Stimulated activated CD4-positive, alpha-beta T cell treated with anti-CD3 and anti-CD28 coated beads, Interleukin-1b, Interleukin-23, amount 100 ng/mL, for 48 hours (primary cell): ENCODE measurements at places on chromosomes 2 and 18.

DNA sequence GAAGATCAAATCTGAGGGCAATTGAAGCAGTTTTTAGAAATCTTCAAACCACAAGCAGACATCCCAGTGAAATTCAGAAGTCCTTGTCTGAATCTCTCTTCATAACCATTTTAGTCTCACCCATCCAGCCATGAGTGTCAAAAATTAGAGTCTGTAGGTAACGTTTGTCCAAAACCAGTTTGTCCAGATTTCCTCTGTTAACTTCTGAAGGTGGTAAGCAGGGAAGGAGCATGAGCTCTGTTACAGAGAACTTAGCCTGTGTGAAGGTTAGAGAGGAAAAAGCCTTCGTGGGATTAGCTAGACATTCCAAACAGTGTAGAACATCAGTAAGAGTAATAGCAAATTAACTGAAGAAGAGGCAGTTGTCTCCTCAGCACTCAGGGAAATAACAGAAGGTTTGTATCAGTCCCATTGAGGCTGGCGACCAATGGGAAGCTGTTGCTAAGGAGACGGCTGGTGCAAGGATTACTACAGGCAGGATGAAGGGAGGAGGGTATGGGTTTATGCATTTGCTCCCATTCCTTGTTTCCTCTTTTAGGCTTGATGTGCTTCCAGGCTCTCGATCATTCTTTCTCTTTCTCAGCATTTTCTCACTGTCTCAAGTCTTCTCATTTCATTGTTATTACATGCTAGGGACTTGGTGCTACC, 8.7 kb upstream of the GPR155 start:
- no peak for DNase-seq

GRCh38 chr2:218230882-218231281, 13.9 kb downstream of the ARPC2 start:
- DNase-seq: peak; percentile 55

DNA sequence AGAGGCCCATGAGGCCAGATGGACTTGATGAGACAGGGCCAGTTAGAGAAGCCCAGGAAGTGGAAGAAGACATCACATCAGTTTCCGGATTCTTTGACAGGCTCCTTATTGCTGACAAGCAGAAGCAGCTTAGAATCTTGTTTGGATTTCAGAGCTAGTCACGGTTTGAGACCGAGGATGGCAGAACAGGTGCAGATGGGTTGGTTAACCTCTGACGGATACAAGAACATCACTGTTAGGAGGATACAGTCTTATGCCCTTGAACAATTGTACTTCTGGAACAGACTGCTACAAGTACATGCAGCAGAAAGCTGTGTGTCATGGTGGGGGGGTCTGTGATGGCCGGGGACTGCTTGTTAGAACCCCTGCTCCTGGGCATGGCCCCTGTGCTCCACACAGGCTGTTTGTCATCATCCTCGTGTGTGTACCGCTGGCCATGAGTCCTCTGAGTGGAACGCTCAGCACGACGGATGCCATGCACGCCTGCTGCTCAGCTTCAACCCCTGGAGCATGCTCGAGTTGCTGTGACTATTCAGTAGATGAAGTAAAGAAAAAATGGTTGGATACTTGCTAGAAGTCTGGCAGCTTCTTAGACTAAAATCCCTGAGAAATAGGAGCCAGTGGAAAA, 217.7 kb downstream of the SH3RF3 start:
- DNase-seq: no peak

GRCh38 chr2:172179045-172179701, 76.5 kb upstream of the DLX2 start:
- DNase-seq: peak; percentile 13

DNA sequence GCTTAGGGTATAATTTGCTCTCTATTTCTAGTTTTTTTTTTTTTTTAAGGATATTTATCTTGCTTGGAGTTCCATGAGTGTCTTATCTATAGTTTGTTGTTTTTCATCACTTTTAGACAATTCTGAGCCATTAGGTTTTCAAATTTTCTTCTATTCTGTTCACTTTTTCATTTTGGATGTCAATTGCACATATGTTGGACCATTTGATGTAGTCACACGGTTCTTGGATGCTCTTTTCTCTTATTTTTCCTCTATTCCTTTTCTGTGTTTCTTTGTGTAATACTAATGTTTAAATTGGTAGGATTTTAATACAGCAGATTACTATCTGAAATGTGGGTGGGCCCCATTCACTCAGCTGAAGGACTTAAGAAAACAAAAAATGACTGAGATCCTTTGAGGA, 292.6 kb downstream of the CALCRL start:
- no peak for DNase-seq

- no peak for DNase-seq
Measured at GRCh38 chr2:167652401-167652800, 595.0 kb downstream of the STK39 start.

DNA sequence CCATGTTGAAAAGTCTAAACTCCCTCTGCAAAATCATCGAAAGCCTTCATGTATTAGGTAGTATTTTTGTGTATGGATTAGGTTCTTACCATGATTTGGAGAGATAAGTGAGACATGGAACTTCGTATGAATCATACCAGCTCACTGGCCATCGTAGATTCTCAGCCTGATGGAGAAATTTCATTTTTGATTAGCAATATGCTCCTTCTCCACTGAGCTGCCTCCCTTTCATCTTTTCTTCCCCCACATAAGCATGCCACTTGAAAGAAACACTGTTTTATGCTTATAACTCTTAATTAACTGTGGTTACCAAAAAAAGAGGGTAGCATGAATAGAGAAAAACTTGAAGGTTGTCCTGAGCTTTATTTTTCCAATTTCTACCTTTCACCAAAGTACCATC, 111.9 kb downstream of the NCK2 start:
- DNase-seq: no peak

DNA sequence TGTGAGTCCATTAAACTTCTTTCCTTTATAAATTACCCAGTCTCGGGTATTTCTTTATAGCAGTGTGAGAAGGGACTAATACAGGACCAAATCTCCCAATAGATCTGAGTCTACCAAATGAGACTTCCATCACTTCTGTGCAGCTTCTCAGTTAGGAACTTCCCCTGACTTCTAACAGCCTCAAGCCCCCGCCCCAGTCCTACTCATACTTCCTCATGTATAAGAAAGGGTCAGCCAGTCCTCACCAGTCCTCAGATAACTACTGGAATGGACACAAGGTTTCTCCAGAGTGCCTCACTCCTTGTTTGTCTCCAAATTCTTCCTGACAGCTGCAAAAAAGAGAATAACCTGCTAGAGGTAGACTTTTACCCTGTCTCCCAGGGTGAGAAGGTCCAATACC, 19.5 kb downstream of the TTC32 start:
- DNase-seq: no peak

- DNase-seq: no peak
Measured at GRCh38 chr2:71597756-71598155, 144.4 kb downstream of the DYSF start.

GRCh38 chr2:96527286-96528005, 9.1 kb upstream of the ARID5A start:
- DNase-seq: peak; percentile 79

GRCh38 chr2:168427451-168427850, 28.6 kb upstream of the CERS6 start:
- no peak for DNase-seq

DNA sequence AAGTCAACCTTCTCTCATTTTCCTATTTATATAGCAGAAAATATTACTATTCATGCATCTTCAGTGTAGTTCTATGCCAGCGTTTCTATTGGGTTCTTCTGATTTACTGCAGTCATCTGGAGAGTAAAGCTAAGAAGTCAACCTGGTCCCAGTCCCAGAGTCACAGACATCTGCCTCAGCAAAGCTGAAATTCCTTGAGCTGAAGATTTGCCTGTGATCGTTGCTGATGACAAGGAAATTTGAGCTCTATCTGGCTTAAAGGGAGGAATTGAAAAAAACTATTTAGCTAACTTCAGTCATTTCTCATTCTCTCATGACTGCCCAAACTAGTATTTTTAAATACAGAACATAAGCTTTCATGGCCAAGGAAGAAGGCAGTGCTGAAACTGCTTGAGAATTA, 45.7 kb downstream of the RND3 start:
- no peak for DNase-seq

GRCh38 chr2:197713271-197713670, 8.1 kb downstream of the MARS2 start:
- no peak for DNase-seq

GRCh38 chr18:71045331-71046065, 756.7 kb downstream of the SOCS6 start:
- DNase-seq: no peak

GRCh38 chr2:197875763-197876162, 71.4 kb downstream of the PLCL1 start:
- DNase-seq: no peak

DNA sequence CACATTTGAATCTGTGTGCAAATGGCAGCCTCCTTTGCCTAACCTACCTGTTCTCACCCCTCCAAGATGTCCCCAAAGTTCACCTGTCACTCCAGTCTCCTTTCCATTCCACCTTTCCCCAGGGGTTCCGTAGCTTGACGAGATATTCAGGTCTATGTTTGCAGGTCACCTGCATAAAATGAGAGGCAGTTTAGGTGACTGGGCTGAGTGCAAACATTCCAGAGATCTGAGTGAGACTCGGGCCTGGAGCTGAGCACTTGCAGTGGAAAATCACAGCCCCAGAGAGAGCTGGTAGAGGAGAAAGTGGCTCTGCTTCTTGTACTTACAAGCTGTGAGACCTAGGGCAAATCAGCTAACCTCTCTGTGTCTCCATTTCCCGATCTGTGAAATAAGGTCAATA, 20.1 kb downstream of the CAPN14 start:
- DNase-seq: no peak

DNA sequence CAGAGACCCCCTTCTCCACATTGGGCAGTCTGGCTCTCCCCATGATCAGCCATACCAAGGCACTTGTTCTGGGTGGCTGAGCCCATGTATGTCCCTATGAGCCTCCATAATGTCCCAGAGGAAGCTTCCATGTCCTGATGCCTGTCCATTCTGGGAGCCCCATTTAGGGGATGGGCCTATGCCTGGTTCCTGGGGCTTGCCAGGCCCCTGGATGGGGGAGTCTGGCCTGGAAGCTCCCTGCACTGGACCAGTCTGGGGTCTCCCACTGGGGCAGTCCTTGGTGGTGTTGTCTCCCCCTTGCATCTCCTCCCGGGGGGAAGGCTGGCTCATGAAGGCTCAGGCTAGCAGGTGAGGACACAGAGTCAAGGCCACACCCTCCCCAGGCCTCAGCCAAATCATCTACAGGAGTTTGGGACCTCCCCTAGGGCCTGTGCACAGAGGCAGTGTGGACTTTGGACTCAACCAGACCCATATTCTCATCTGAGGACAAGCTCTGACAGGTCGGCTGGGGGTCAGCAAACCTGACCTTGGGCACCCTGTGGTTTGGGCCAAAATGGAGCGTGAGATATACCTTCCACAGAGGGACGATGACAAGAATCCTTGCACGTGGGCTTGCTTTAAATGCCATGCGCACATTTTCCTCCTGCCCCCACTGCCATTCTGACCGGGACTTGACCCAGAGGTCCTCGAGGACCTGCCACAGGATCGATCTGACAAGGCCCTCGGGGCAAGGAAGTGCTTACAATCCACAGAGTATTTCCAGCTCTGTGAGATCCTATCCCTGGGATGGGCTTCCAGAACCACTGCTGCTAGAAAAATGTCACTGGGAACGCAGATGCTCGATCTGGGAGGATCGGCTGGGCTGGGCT, 38.8 kb downstream of the INHBB start:
- no peak for DNase-seq

DNA sequence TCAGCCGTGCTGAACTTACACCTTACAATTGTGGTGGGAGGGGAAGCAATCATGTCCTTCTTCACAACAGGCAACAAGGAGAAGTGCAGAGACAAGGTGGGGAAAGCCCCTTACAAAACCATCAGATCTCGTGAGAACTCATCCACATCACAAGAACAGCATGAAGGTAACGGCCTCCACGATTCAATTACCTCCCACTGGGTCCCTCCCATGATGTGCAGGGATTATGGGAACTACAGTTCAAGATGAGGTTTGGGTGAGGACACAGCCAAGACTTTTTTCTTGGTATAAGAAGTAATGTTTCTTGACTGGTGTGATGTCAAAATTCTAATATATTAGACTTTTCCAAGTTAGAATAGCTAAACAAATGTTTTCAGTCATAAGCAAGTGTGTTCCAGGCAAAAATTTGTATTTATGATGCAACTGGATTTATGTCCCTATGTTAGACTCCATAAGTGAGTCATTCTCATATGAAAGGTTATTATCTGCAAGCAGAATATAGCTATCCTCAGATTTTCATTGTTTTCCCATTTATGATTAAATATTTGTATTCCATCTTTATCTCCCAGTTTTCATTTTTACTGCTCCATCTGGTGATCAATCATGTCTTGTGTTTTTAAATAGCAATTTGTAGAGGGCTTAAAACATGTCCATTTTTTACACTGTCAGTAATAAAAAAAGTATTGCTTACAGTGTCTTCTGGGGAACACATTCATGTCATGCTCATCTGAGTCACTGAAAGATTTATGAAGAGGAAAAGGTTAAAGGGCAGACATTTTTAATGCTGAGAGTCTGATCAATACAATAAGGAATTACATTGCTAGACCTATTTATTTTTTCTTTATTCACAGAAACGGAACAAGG, 995.2 kb upstream of the CDH2 start:
- no peak for DNase-seq

DNA sequence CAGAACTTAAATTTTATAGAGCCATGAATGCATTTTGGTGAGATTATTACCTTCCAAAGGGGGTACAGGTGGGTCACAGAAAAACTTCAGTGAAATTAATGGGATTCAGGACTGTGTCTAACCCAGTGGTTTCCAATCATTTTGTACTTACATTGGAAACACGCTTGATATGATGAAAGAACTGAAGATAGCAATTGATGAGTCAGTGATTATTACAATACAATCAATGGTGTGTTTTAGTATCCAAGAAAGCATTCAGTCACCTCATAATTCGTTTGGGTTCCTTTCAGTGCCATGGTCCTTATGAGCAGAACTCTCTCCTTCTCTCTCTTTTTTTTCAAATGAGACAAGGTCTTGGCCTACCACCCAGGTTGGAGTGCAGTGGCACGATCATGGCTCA, 66.5 kb upstream of the IGFBP5 start:
- no peak for DNase-seq
